GM12891 (cell line): ENCODE measurements at places on chromosomes 5 and 9.

GRCh38 chr9:99035313-99035712, 69.6 kb upstream of the TGFBR1 start:
- no peak for DNase-seq

DNA sequence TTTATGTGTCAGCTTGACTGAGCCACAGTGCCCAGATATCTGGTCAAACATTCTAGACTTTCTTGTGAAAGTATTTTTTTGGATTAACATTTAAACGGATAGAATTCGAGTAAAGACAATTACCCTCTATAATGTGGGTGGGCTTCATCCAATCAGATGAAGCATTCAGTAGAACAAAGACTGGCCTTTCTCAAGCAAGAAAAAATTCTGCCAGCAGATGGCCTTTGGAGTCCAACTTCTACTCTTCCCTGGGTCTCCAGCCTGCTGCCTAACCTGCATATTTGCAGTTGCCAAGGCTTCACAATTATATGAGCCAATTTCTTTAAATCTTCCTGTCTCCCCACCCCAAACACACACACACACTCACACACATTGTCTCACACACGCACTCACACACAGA, 86.4 kb downstream of the MED10 start:
- no peak for DNase-seq

- DNase-seq: no peak
Measured at GRCh38 chr5:435961-436640, 6.9 kb upstream of the EXOC3 start.

DNA sequence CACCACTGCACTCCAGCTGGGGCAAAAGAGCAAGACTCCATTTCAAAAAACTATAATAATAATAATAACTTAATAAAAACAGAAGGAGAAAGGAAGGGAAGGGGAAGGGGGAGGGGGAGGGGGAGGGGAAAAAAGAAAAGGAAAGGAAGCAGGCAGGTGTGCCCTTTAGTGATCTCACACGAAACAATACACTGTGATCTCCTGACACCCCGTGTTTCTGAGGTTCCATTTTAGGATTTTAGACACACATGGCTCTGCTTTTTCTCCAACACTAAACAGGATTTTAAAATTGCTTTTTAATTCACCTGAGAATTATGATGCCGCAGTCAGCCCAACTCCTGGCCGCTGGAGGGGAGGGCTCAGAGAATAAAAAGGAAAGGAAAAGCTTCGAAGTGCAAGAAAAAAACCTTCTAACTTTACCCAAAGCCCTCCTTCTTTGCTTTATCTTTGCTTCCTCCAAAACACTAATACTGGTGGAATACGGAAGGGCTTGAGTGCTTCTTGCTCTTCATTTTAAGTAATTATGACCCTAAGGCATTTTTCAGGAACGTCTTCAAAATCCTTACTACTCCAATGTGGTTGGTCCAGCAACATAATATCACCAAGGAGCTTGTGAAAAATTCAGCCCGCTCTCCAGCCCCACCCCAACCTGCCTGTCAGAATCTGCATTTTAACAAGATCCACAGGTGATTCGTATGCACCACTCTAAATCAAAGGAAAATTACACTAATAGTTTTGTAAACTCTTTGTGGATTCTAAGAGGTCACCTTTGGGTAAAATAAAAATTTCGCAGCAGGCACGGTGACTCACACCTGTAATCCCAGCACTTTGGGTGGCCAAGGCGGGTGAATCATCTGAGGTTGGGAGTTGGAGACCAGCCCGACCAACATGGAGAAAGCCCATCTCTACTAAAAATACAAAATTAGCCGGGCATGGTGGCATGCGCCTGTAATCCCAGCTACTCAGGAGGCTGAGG, 66.0 kb downstream of the MYO10 start:
- DNase-seq: no peak

GRCh38 chr5:39955156-39955555, 530.4 kb upstream of the DAB2 start:
- no peak for DNase-seq

DNA sequence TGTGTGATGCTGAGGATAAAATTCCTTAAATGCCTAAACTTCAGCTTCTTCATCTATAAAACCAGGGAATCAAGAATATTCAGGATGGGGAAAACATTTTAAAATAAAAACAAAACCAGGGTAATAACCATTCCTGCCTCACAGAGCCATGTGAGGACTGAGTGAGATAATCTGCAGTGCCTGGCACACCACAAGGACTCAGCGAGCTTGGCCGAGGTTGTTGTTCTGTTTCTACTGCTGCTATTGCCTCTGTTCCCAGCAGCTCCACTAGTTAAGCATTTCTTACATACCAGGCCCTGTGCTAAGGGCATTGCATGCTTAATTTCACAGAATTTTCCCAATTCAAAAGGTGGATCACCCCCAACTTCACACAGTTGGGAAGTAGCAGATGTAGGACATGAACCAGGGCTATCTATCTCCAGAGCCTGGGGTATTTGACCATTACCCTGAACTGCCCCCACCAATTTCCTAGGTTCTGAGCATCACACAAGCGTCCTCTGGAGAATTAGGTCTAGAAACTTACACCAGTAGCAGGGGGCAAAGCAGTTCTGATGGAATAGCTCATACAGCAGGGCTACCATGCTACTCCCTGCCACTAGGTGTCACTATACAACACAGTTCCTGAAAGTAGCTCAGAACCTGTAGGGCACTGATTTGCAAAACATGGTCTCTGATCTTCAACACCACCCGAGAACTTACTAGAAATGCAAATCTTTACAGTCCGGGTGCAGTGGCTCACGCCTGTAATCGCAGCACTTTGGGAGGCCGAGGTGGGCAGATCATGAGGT, 74.3 kb downstream of the LRSAM1 start:
- DNase-seq: no peak

DNA sequence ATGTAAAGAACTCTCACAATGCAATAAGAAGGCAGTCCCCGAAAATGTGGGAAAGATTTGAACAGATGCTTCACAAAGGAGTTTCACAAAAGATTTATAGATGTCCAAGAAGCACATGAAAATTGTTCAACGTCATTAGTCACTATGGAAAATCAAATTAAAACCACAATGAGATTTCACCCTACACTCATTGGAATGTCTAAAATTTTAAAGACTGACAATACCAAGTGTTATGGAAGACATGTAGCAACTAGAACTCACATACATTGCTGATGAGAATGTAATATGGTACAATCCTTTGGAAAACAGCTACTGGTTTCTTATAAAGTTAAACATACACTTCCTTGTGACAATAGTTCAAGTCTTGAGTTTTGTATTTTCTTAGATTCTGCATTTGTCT, 11.0 kb upstream of the RECK start:
- no peak for DNase-seq

DNA sequence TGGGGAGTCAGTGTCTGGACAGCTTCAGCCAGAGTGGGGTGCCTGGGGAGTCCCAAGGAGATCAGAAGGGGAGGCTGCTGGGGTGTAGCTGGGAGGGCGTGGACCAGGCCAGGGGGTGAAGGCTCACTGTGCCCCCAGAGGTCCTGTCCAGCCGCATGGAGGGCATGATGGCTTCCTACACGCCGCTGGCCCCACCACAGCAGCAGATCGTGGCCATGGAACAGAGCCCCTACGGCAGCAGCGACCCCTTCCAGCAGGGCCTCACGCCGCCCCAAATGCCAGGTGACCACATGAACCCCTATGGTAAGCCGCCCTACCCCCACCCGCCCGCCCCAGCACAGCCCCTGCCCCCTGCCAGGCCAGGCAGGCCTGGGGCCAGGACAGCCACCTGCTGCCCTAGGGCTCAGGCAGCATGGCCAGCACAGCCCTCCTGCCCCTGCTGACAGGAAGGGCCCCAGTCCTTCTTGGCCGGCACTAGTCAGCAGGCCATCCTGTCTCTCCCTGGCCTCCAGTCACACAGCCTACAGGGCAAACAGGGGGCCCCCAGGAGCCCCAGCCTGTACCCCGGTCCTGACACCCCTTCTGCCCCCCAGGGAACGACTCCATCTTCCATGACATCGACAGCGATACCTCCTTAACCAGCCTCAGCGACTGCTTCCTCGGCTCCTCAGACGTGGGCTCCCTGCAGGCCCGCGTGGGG, 82.1 kb downstream of the LMX1B start:
- no peak for DNase-seq

DNA sequence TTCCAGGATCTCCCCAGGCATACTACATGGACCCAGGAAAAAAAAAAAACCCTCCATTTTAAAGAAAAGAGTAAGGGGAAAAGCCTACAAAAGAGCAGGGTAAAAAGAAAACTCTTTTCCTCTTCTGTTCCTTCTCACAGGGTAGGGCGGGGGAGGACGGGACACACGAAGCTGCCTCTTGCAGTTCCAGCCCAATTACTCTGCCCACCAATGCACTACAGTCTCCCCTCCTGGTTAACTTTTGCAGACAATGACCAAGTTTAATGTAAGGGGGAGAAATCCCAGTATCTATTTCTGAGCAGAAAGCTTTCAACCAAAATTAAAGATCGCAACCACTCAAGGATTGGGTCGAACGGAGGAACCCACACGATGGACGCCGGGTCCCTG, 1.3 kb downstream of the BRD3 start:
- DNase-seq: no peak

DNA sequence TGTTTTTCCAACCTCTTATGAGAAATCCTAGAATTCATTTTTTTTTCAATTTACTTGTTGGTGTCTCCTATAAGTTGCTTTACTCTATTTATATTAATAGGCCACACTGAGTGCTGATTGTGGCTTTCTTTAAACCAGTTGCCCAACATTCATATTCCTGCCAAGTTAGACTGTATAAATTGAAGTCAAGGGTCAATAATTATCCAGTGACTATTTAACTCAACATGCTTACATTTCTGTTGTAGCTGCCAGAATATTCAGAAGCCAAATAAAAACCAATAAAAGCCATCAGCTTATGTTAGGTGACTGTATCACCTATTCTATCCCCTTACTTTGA, 169.0 kb downstream of the PTPRD start:
- no peak for DNase-seq

- DNase-seq: peak; percentile 19
Measured at GRCh38 chr5:131810510-131811249, 13.9 kb upstream of the FNIP1 start.

DNA sequence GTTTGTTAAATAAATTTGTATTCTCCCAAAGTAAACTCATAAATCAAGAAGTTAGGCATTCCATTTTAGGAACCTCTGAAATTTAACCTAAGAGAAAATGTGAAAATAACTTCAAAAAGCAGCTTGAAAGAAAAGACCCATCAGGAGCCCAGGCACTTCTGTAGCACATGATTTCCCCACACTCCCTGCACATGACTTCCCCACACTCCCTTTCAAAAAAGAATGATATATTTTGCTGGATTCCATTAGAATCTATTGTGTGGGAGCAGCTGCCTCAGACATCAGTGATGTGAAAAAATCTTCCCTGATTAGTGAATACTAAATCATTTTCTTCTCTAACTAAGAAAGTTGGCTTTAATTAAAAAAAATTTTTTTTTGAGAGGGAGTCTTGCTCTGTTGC, 83.3 kb downstream of the GLDC start:
- no peak for DNase-seq

- no peak for DNase-seq
Measured at GRCh38 chr9:7137571-7137970, 379.8 kb downstream of the KDM4C start.

- no peak for DNase-seq
Measured at GRCh38 chr5:150044329-150044681, 42.0 kb downstream of the CSF1R start.

- DNase-seq: no peak
Measured at GRCh38 chr5:33275391-33275790, 165.4 kb upstream of the TARS1 start.

GRCh38 chr5:112165399-112165798, 253.7 kb downstream of the EPB41L4A start:
- DNase-seq: no peak

DNA sequence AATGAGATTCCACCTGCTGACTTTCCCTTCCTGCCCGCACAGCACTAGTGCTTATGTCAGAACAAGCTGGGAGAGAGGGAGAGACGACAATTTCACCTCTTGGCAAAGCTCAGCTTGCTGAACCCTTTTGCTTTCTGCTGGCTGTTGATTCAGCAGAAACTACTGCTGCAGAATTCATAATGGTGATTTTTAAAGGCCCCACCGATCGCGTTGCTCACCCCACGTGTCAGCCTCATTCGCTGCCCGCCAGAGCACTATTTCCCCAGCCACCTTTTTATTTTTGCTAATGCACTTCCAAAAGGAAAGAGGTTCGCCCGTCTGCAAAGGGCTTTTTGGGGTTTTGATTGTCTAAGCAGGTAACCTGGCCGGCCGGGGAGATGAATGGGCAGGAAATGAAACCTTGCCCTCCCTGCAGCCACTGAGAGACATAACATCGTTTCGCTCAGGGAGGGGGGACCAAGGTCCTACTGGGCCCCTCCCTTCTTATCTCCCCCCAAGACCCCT, 1.3 kb downstream of the PPP2R2B start:
- no peak for DNase-seq

DNA sequence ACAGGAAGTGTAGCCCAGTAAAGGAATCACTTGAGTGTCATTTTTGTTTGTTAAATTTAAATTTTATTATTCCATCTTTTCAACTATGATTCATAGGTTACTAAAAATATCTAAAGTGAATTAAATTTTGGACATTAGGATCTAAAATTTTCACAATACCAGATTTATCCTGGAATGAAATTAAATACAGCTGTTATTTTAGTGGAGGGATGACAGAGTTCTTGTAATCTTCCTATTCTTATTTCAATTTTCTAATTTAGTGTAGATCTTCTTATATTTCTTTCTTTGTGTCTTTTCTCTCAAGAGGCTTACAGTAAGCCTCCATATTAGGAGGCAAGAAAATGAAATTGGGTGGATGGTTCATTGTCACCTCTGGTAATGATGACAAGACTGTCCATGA, 167.9 kb upstream of the TNC start:
- DNase-seq: no peak

GRCh38 chr5:158911693-158912363, 187.9 kb downstream of the EBF1 start:
- no peak for DNase-seq

DNA sequence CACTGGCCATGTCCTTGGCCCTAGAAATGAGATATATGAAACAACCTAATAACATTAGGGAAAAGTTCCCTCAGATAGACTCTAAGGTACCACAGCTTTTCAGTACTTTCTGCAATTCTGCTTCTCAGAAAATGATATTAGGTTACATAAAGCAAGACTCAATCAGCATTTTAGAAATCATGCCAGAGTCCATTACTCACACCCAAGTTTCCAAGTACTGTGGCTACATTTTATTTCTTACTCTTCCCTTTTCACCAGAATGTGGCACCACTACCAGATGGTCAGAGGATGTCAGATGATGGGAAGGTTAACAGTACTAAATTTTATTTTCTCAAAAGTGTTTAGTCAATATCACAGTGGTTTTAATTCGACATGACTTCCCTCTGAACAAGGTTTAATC, 217.2 kb downstream of the MLLT3 start:
- DNase-seq: no peak

- DNase-seq: no peak
Measured at GRCh38 chr5:149060325-149060724, 2.5 kb downstream of the SH3TC2 start.

DNA sequence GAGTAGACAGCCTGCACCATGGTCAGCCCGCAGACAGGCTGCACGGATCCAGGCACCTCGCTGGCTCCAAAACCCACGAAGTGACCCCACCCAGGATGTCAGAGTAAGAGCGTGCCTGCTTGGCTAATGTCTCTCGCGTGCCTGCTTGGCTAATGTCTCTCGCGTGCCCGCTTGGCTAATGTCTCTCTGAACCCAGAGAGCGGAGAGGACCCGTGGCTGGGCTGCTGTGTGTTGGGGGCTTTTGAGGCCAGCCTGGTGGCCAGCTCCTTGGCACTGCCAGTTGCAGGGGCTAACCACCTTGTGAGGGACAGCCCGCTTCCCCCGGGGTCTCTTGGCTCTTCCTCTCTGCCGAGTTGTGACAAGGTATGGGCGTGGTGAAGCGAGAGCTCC, 8.9 kb upstream of the RXRA start:
- DNase-seq: no peak

- no peak for DNase-seq
Measured at GRCh38 chr5:158255609-158256008, 396.7 kb upstream of the CLINT1 start.
